Left renal cortex interstitium (tissue), 4 donors: ENCODE measurements at places on chromosomes 13 and 19. TPM values are rescaled to one million over a fixed set of nuclear protein-coding genes. Genes with fewer than 3 reads are reported as not detected.

Gene ADGRE3
- polyA plus RNA-seq, result 0.14 TPM

Gene TBXA2R
- polyA plus RNA-seq, result 3.5 TPM

Gene PCSK4
- polyA plus RNA-seq, result 9.6 TPM

Gene FSTL3
- polyA plus RNA-seq, result 19.7 TPM

Gene SMIM24
- 598 TPM for polyA plus RNA-seq

Gene LILRA5
- polyA plus RNA-seq, result 0.24 TPM

Gene ZNF583
- 8.6 TPM for polyA plus RNA-seq

Gene TMPRSS9
- 0.35 TPM for polyA plus RNA-seq

Gene IFNL1
- polyA plus RNA-seq, result not detected

Gene NDFIP2
- polyA plus RNA-seq, result 56.6 TPM

Gene FBXO46
- polyA plus RNA-seq, result 24.0 TPM

Gene HMG20B
- polyA plus RNA-seq, result 111 TPM

Gene TMEM221
- 3.5 TPM for polyA plus RNA-seq

Gene ZNF235
- polyA plus RNA-seq, result 10.3 TPM

Gene HSPBP1
- polyA plus RNA-seq, result 51.5 TPM

Gene CADM4
- 56.0 TPM for polyA plus RNA-seq

Gene FAM124A
- polyA plus RNA-seq, result 4.3 TPM

Gene OR7A5
- polyA plus RNA-seq, result not detected

Gene FUT1
- 3.1 TPM for polyA plus RNA-seq

Gene PGLYRP1
- polyA plus RNA-seq, result not detected

Gene SHANK1
- 9.9 TPM for polyA plus RNA-seq

Gene POGLUT2
- 46.2 TPM for polyA plus RNA-seq

Gene EXOC3L2
- polyA plus RNA-seq, result 7.8 TPM

Gene CDX2
- not detected for polyA plus RNA-seq

Gene ZNF724
- 4.0 TPM for polyA plus RNA-seq

Gene PLPPR3
- polyA plus RNA-seq, result 24.0 TPM

Gene ZSCAN5C
- not detected for polyA plus RNA-seq

Gene PGLYRP2
- polyA plus RNA-seq, result 0.05 TPM

Gene KLHL1
- 0.75 TPM for polyA plus RNA-seq

Gene SHISA2
- 64.2 TPM for polyA plus RNA-seq

Gene SPTBN4
- polyA plus RNA-seq, result 0.92 TPM

Gene ZFR2
- 1.7 TPM for polyA plus RNA-seq

Gene ZNF28
- 18.6 TPM for polyA plus RNA-seq

Gene SPRY2
- polyA plus RNA-seq, result 58.6 TPM

Gene ZNF562
- 22.7 TPM for polyA plus RNA-seq

Gene CC2D1A
- 19.3 TPM for polyA plus RNA-seq

Gene RCBTB1
- polyA plus RNA-seq, result 40.6 TPM

Gene CUL4A
- 68.9 TPM for polyA plus RNA-seq

Gene NLRP11
- polyA plus RNA-seq, result 0.13 TPM

Gene MOB3A
- polyA plus RNA-seq, result 33.3 TPM

Gene LENG9
- 3.1 TPM for polyA plus RNA-seq

Gene ZGLP1
- polyA plus RNA-seq, result 11.8 TPM

Gene SRRM5
- 0.35 TPM for polyA plus RNA-seq

Gene KIRREL2
- polyA plus RNA-seq, result 12.8 TPM

Gene ATP1A3
- 0.23 TPM for polyA plus RNA-seq

Gene DUXA
- not detected for polyA plus RNA-seq

Gene FUT3
- polyA plus RNA-seq, result 1.3 TPM

Gene PTPRS
- 78.1 TPM for polyA plus RNA-seq

Gene NLRP7
- not detected for polyA plus RNA-seq

Gene OR10H4
- polyA plus RNA-seq, result not detected

Gene C19orf67
- polyA plus RNA-seq, result not detected

Gene SPRED3
- 1.0 TPM for polyA plus RNA-seq

Gene SERP2
- 10.1 TPM for polyA plus RNA-seq

Gene FREM2
- 38.7 TPM for polyA plus RNA-seq

Gene KHSRP
- polyA plus RNA-seq, result 310 TPM

Gene LSM4
- 134 TPM for polyA plus RNA-seq

Gene CATSPERD
- not detected for polyA plus RNA-seq

Gene BORA
- 10.0 TPM for polyA plus RNA-seq

Gene FCER2
- polyA plus RNA-seq, result 0.32 TPM
